ENCODE measurements at places on chromosomes 13 and 19.
A peak's percentile ranks its signal among the peaks of the same experiment; 100 is the strongest.

- DNase-seq, result no peak
Measured at GRCh38 chr13:44333950-44334655, 39.5 kb upstream of the SERP2 start.

DNA sequence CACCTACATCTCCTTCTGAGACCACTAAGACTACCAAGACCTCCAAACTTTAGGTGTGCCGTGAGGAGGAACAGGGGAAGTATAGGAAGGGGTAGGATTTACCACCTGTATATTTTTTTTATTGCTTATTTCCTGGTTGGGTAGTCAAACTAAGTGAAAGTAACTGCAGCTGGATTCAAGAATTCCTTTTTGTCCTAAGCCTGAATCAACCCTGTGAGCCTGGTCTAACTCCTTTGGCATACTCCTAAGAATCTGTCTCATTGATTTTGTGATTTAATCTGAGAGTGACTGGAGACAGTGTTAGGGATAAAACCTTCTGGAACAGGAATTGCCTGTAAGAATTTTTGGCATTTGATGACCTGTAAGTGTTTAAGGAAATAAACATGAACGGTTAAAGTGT is 523.5 kb upstream of the MIR17HG start:
- DNase-seq, result no peak

GRCh38 chr19:20244356-20244755 is 77.3 kb downstream of the ZNF486 start:
- DNase-seq, result no peak

DNA sequence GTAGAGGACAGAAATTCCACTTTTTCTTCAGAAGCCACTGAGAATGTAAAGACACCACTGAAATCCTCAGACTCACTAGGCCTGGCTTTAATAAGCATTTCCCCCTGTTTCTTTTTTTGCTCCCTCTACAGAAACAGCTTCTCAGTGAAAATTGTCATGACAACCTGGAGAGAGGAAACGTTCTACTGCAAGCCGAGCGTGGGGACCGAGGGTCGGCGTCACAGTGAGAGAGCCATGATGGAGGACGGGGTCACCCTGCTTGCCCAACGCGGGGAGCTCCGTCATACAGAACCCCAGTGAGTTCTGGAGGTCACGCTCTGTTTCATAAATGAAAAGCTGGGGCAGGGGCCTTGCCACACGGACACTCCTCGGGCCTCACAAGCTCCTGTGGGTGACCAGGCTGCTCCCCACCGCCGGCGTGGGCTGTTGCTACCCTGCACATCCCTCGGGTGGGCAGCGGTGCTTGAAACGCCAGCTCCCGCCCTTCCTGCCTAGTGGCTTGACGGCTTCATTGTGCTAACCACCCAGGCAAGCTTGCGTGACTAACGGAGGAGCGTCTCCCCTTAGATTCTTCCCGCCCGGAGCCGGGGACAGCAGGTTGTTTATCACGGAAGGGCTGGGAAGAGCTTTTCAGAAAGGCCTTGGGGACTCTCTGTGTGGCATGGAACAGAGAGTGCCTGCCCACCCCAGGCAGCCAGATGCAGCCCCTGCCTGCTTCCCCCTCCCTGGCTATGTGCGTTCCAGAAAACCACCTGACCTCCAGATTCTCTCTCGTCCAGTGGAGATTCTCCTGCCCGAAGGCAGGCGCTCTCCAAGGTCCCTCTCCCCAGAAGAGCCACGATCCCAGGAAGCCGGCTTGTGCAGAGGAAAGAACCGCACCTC is 153.6 kb downstream of the KATNAL1 start:
- DNase-seq, result no peak

- no peak for DNase-seq
Measured at GRCh38 chr19:3669947-3670795, 30.1 kb downstream of the PIP5K1C start.

DNA sequence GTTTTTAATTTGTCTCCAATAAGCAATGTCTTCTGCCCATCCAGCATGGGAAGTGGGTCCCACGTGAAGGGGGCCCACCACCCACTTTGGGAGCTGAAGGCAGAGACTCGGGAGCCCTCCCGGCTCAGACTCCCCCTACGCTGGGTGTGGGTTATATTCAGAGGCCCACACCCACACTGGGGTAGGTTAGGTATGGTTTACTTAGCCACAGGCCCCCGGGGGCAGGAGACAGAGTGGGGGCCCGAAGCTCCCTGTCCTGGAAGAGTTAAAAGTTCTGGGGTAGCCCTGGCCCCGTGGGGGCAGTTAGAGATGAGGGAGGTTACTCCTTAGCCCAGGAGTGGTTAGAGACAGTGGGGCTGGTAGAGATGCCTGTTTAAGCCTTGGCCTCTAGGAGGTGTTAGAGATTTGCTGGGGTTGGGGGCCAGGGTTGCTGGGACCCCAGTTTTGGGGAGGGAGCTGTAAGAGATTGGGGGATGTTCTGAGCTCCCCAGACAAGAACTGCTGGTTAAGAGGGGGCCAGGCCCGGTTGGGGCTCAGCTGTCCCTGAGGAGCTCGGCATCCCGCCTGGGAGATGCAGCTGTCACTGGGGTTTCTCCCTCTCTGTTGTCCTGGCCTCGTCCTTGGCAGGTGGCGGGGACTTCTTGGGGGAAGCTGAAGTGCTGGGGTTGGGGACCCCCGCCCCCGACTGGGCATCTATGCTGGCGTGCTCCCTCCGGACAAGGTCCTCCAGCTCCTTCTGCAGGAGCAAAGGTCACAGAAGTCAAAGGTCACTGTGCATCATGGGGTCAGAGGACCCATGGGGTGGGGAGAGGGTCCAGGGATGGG is 712 bp upstream of the RINL start:
- no peak for DNase-seq

DNA sequence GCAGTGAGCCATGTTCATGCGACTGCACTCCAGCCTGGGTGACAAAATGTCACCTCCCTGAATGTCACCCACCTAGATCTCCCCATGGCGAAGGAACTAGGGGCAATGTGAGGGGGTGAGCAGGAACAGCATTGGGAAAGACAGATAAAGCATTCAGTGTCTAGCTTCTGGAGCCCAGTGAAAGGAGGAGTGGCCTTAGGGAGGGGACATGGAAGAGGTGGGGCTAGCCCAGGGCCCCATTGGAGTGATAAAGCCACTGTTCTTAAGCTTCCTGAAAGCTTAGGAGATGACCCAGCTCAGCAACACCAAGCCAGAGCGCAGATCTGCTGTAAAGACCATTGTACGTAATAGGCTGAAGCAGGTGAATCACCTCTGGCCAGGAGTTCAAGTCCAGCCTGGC is 13.0 kb upstream of the KCNN1 start:
- no peak for DNase-seq

- DNase-seq, result no peak
Measured at GRCh38 chr13:36709136-36709890, 35.5 kb downstream of the SERTM1 start.

DNA sequence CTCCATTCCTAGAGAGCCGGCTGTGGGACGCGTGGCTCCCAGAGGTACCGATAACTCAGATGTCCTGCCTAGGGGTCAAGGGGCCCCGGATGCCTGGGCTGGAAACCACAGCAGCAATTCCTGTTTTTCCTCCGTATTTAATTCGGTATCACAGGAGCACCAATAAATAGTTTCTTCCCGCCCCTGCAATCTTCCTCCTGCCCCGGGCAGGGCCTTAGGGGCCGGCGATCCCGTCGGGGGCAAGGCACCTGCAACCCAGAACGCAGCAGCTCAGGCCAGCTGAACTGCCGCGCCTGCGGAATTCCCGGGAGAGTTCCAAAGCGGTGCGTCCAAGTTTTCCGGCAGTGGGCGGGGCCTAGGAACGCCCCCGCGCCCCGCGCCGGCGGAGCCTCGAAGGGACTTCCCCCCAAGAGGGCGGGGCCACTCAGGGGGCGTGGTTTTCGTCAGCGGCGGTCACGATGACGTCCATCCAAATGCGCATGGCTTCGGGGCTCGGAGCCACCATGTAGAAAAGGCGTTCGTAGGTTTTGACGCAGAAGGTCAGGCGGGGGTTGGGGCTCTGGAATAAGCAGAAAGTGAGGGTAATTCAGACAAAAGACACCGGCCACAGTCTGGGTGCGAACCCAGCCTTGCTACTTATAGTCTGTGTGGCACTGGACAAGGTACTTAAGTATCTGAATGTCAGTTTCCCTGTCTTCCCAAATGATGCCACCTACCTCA is 9.7 kb upstream of the LYPD3 start:
- peak; percentile 91 for DNase-seq

DNA sequence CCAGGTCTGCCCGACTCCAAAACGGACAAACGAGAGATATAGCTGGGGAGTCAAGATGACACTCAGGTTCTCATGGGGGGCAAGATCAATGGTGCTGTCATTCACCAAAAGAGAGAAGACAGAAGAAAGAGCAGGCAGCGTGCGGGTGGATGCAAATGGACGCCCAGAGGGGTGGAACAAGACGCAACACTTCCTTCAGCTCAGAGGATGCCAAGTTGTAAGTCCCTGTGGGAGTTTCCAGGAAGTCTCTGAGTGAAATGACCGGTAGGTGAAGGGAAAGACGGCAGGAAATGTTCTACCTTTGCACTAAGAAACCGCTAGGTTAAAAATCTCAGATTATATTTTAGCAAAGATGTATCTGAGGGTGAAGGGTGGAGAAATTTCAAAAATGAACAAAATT is 26.5 kb downstream of the TUBGCP3 start:
- DNase-seq, result no peak

- no peak for DNase-seq
Measured at GRCh38 chr13:80010846-80011245, 330.1 kb downstream of the SPRY2 start.

DNA sequence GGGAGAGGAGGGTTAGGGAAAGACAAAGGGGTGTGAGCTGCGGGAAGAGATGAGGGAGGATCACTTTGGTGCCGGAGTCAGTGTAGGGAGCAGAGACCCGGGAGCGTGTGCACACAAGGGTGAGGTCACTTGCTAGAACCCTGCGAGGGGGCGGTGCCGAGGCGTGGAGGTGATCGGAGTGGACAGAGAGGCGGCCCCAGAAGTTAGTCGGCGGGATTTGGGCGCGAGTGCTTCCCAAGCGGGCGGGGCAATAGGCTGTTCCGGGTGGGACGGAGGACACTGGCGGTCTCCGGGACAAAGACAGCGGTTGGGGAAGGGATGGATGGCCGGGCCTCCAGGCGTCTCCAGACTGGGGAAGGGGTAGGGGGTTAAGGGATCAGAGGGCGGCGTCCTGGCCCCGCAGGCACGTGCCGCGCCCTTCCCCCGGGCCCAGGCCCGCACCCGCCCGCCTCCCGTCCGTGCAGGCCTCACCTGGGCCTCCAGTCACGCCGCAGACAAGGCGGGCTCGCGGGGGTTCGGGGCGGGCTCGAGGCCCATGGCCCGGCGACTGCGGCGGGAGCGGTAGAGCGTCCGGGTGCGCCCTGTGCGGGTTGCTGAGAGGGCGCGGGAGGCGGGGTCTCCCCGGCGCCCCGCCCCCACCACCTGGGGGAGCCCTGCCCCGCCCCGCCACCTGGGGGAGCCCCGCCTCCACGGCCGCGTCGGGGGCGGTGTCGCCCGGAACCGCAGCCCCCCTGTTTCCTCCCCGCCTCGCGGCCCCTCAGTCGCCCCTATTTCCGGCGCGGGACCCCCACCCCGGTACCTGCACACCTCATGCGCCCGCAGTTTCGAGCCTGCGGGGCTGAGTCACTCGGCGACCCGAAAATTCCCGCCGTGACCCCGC is at the start of gene LPAR2:
LPAR2 (minus strand) TSS at position 600 of the 880 bp plus-strand sequence. CDS start 945 bp downstream, outside the sequence.
- DNase-seq, result peak; percentile 42

GRCh38 chr13:20360041-20360491 is 127.9 kb upstream of the GJB6 start:
- DNase-seq, result no peak

- DNase-seq, result no peak
Measured at GRCh38 chr19:45897261-45897812, 5.1 kb downstream of the MYPOP start.

DNA sequence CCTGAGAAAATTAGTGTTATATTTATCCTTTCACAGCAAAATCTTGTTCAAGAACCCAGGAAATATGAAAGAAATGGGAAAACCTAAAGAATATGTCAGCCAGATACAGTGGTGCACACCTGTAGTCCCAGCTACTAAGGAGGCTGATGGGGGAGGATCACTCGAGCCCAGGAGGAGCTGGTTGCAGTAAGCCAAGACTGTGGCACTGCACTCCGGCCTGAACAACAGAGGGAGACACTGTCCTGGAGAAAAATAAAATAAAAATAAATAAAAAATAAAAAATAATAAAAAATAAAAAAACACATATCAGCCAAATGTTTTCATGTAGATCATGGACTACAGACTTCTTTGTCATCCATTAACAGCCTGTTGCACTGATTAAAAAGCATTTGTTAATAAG is 244.8 kb upstream of the KLHL1 start:
- no peak for DNase-seq

DNA sequence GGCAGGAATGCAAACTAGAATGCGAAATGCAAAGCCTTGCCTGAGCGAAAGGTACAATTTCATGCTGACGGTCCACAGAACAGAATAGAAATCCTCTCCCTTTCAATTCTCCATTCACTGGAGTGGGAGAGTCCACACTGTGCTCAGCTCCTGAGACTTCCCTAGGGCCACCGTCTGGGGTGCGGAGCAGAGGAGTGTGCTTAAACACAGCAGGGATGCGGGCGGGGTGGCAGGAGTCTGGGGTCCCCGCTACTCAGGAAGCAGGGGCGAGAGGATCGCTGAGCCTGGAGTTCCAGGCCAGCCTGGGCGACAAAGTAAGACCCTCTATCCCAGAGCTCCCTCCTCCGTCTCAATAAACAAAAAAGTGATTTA is 552 bp upstream of the ZNF816 start:
- DNase-seq, result peak; percentile 5

DNA sequence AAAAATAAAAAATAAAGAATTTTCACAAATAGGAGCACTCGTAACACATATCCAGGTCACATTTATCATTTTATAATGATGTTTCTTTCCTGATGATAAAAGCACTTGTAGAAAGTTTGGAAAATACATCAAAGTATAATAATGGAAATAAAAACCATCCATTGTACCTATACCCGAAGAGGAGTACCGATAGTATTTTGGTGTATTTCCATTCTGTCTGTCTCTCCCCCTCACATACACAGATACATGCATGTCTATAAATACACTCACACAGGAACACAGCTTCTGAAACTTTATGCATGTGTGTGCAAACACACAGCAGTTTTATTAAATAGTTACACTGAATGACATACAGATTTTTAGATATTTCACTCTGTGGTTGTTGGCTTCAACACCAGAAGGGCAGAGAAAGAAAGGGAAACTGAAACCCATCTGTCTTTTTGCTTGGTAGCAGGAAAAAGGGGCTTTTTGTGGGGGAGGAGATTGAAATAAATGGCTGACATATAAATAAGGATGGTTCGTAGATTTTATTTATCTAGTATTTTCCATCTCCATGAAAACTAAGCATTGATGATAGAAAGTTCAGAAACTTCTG is 114.8 kb downstream of the LRCH1 start:
- no peak for DNase-seq

GRCh38 chr13:48578516-48579164 is 45.8 kb upstream of the RCBTB2 start:
- no peak for DNase-seq

- no peak for DNase-seq
Measured at GRCh38 chr13:41678848-41679247, 221.5 kb downstream of the RGCC start.

DNA sequence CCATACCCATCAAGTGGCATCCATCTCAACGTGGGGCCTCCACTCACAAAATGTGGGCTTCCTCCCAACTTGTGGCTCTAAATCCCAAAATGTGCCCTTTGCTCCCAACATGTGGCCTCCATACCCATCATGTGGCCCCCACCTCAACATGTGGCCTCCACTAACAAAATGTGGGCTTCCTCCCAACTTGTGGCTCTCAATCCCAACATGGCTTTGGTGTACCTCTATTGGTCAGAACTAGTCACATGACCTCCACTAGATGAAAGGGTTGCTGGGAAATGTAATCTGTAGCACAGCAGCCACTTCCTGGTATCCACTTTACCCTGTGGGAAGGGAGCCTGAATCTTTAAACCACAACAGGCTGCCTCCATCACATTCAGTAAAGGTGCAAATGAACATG is 10.1 kb upstream of the ACER1 start:
- DNase-seq, result no peak

All from stimulated activated CD4-positive, alpha-beta T cell treated with anti-CD3 and anti-CD28 coated beads, Interleukin-2, amount 100 ng/mL, for 48 hours (primary cell).